ENCODE measurements at places on chromosomes 16 and 17.
A peak's percentile ranks its signal among the peaks of the same experiment; 100 is the strongest.

DNA sequence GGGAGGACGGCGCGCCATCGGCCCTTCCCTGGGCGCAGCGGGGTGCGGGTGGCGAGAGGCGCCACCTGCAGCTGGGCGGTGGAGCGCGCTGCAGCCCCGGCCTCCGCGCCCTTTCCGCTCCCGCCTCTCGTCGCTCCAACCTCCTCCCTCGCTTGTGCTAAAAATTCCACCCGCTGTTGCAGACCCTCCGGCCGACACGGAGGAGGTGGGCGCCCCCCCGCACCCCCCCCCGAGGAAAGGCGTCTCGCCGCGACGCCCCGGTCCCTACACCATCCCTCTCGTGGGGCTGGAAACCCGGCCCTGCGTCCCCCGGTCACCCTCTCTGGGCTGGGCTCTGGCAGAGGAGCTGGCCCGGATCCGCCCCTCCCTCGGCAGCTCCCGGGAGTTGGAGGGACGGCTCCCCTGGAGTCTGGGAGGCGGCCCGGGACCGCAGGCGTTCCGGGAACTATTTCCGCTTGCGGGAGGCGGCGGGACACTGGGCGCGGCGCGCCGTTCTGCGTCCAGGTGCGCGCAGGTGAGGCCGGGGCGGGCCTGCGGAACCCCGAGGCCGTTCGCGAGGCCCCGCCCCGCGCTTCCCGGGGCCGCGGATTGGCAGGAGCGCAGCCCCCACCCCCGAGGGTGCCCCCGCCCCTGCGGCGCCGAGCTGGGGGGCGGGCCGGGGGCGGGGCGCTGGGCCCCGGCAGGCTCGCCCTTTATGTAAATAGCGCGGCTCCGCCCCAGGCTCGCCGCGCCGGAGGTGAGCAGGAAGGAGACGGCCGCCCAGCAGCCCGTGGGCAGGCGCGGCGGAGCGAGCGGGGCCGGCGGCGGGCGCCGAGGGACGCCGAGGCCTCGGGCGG lies at the start of gene LLGL2:
TSS of gene LLGL2 (plus strand) at position 728 of the 836 bp plus-strand sequence. CDS start 17,730 bp downstream, outside the sequence.
- DNase-seq = peak; percentile 84

DNA sequence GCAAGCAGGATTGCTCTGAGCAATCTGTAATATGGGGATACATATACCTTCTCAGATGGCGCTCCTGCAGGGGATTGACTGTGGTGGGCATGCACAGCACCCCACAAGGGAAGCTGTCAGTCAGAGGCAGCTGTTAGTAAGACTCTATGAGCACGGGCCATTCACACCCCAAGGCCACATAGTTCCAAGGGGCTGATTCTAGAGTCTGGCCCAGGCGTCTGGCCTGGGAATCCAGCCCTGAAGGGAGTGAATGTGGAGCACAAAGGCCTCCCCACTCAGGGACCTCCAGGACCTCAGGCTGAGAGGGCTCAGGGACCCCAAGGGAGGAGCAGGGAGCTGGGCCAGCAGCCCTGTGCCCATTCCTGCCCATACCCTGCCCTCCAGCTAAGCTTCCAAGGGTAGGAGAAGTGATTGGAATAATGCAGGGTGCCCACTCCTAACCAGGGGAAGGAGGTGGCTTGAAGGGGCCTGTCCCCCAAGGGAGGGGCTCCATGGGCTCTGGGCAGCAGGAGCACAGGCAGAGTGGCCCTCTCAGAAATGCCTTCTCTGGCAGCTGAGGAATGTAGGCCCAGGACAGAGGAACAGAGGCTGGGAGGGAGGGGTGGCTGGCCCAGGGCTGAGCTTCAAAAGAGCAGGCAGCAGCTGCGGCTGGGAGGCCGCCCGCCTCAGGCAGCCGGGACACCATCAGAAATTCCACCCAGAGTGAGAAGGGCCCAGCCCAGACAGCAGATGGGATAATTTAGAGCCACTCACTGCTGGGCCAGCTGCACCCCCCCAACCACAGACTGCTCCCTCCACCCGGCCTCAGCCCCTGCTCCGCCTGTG lies 48.9 kb upstream of the MRPS23 start:
- DNase-seq = no peak

DNA sequence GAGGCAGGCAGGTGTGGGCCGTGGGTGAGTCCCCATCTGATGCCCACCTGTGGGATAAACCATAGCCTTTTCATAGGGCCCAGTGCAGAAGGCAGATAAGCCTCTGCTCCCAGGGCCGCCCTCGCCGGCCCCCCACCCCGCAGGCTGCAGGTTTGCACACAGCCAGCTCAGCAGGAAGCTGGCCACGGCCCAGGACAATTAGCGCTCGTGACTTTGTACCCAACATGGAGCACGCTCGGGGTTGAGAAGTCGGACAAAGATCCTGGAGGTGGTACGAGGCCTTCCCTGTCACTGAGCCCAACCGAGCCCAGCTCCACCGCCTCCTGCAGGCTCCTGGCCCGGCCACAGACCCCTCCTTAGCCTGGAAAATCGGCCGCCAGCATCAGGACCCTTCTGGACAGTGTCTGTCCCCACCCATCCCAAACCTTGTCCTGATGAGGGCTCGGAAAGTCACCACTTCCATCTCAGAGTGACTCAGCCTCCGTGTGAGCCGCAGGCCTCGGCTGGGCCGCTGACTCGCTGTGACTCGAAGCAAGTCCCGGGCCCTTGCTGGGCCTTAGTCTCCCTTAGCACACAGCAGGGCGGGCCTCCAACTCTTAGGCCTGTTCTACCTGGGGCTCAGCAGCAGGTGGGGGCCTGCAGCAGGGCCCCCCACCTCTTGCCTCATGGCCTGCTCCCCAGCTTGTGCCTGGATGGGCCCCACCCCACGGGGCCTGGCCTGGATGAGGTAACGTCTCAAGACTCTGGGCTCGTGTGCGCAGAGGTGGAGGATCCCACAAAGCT lies 22.7 kb downstream of the FAM83G start:
- peak; percentile 79 for DNase-seq

DNA sequence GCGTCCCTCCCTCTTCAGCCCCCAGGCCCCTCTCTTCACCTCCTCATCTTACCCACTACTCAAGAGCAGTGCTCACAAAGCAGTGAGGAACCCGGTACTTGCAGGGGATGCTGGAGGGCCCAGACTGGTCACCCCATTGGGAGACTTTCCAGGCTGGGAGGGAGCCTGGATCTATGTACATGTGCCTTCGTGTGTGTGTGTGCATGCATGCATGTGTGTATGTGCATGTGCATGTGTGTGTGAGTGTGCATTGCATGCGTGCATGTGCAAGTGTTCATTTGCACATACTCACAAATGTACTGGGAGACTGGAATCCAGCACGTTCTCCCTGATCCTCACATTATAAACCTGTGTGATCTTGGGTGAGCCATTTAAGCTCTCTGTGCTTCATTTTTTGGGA lies 696.0 kb upstream of the EEF2KMT start:
- no peak for DNase-seq

- no peak for DNase-seq
Observed at GRCh38 chr17:1752425-1753262, 9.2 kb upstream of the SERPINF1 start.

DNA sequence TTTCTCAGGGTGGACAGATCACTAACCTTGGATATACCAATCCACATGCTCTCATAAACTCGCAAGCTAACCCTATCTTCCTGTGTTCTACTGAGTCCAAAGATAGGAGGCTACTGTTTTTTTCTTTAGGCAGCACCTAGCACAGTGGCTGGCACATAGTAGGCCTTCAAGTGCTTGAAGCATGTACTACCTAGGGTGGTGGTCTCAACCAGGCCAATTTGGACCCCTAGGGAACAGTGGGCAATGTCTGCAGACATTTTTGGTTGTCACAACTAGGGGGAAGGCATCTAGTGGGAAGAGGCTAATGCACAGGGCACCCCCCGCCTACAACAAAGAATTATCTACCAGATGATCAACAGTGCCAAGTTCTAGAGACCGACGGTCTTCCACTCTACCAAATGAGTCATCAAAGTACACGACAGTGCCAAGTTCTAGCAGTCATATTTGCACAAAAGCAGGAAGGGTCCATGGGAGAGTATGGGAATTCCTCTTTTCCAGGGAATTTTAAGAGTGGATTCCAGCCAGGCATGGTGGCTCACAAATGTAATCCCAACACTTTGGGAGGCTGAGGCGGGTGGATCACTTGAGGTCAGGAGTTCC lies 390.3 kb downstream of the SLC39A11 start:
- peak; percentile 20 for DNase-seq
